MM.1S (cell line): ENCODE measurements at places on chromosomes 3 and 15.

- H3K27me3 ChIP-seq, result no peaks in the 10 kb centered on the region
- no peak overlapping the region for H3K4me3 ChIP-seq
- peak overlapping the region; percentile 8; the same call in 1 of the 2 replicates for H3K27ac ChIP-seq
These were observed 8.0 kb upstream of the ACAP2 start for GRCh38 chr3:195450731-195451229.

GRCh38 chr15:40477642-40478327 lies 7.0 kb downstream of the CHST14 start:
- no peaks in the 10 kb centered on the region for H3K36me3 ChIP-seq
- H3K4me3 ChIP-seq, result no peak overlapping the region

- no peaks in the 10 kb centered on the region for H3K27me3 ChIP-seq
- DNase-seq, result no peak
- no peaks in the 10 kb centered on the region for H3K36me3 ChIP-seq
- H3K27ac ChIP-seq, result no peak overlapping the region
These were observed 327.3 kb downstream of the GBE1 start for GRCh38 chr3:81434161-81434560.

- H3K4me1 ChIP-seq, result no peaks in the 10 kb centered on the region
- H3K27ac ChIP-seq, result no peak overlapping the region
- no peak for DNase-seq
- H3K4me3 ChIP-seq, result no peak overlapping the region
These were observed 515.3 kb downstream of the EPHB1 start for GRCh38 chr3:135310317-135310716.

GRCh38 chr3:192597506-192597905 lies 129.8 kb downstream of the FGF12 start:
- no peak overlapping the region for H3K27ac ChIP-seq
- no peaks in the 10 kb centered on the region for H3K36me3 ChIP-seq
- no peaks in the 10 kb centered on the region for H3K4me1 ChIP-seq
- no peak for DNase-seq
- no peak overlapping the region for H3K4me3 ChIP-seq

DNA sequence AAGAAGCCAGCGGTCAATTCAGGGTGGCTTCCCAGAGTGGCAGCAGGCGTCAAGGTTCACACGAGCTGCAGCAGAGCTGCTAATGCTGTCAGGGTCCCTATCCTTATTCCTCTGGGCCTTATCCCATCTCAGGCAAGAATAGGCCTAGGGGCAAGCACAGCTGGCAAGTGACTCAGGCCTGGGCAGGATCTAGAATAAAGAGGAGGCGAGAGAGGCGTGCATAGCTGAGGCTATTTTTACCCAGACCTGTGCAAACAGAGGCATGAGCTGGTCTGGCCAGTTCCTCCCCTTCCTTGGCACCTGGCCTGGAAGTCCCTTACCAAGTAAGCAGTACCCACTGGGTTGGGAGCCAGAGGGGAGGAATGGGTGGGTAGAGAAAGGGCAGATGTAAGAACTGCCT lies 12.2 kb upstream of the VIPR1 start:
- no peaks in the 10 kb centered on the region; the same call in 1 of the 2 replicates for H3K36me3 ChIP-seq
- peak; percentile 88 for DNase-seq
- no peaks in the 10 kb centered on the region for H3K27me3 ChIP-seq
- H3K27ac ChIP-seq, result peak overlapping the region; percentile 89
- H3K4me3 ChIP-seq, result no peak overlapping the region
- peaks cover 47% of the 10 kb centered on the region for H3K4me1 ChIP-seq

DNA sequence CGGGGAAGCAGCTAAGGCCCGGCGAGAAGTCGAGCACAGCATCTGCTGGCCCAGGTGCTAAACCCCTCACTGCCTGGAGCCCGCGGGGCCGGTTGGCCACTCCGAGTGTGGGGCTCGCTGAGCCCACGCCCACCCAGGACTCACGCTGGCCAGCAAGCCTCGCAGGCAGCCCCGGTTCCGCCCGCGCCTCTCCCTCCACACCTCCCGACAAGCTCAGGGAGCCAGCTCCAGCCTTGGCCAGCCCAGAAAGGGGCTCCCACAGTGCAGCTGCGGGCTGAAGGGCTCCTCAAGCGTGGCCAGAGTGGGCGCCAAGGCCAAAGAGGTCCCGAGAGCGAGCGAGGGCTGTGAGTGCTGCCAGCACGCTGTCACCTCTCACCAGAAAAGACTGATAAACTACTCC lies 8.9 kb upstream of the GABRB3 start:
- no peaks in the 10 kb centered on the region for H3K36me3 ChIP-seq
- no peak for DNase-seq
- no peaks in the 10 kb centered on the region for H3K4me1 ChIP-seq

GRCh38 chr3:71583566-71584393 lies at the start of gene FOXP1:
Gene FOXP1 (minus strand): TSS chr3:71583728. CDS start chr3:71198381, 385,347 bp downstream.
- peak; percentile 52 for DNase-seq
- peak within 1 kb of the TSS; percentile 78 for H3K4me3 ChIP-seq
- H3K4me1 ChIP-seq, result peaks cover 6% of the 10 kb centered on the region
- H3K27ac ChIP-seq, result no peak within 1 kb of the TSS

- H3K4me3 ChIP-seq, result no peak overlapping the region
- H3K4me1 ChIP-seq, result no peaks in the 10 kb centered on the region
- no peaks in the 10 kb centered on the region for H3K27me3 ChIP-seq
- no peak for DNase-seq
- no peaks in the 10 kb centered on the region for H3K36me3 ChIP-seq
- H3K27ac ChIP-seq, result no peak overlapping the region
These were observed 3.6 kb downstream of the OTOL1 start for GRCh38 chr3:161500068-161500796.

GRCh38 chr15:92323525-92323924 lies 70.2 kb upstream of the ST8SIA2 start:
- H3K27ac ChIP-seq, result no peak overlapping the region
- DNase-seq, result no peak
- no peaks in the 10 kb centered on the region for H3K27me3 ChIP-seq
- H3K4me1 ChIP-seq, result no peaks in the 10 kb centered on the region
- H3K4me3 ChIP-seq, result no peak overlapping the region
- no peaks in the 10 kb centered on the region for H3K36me3 ChIP-seq

DNA sequence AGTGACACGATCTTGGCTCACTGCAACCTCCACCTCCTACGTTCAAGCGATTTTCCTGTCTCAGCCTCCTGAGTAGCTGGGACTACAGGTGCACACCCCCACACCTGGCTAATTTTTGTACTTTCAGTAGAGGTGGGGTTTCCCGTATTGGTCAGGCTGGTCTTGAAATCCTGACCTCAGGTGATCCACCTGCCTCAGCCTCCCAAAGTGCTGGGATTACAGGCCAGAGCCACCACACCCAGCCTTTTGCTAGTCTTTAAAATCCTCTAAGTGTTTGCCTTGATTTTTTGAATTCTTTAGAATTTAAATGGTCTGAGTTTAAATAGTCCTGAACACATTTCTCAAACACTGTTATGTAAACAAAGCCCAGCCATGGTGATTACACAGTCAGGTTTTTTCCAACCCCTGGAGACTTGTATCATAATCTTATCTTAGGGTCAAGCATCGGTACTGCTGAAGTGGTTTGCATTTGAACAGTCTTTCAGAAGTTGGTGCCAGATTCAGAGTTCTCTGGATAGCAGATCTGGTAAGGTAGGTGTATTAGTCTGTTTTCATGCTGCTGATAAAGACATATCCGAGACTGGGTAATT lies 28.2 kb upstream of the PIAS1 start:
- no peak overlapping the region for H3K4me3 ChIP-seq
- H3K27me3 ChIP-seq, result no peaks in the 10 kb centered on the region
- H3K27ac ChIP-seq, result no peak overlapping the region
- no peak for DNase-seq

DNA sequence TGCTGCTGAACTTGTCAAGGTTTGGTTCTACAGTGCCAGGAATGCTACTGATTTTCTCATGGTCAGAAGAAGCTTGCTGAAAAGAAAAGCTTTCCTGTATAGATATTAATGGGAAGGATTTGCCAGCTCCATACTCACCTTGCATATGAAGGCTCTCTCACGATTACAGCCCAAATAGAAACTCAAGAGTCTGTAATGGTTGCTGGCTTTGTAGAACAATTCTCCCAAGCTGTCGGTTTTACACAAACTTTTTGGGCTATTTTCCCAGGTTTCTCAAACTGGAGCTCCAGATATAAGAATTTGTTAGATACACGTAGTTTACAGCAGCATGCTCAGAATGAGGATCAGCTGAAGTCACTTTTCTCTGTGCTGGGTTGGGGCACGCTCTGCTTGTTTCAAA lies 30.1 kb upstream of the LRRC3B start:
- no peak for DNase-seq
- H3K27ac ChIP-seq, result no peak overlapping the region
- no peaks in the 10 kb centered on the region for H3K27me3 ChIP-seq
- no peaks in the 10 kb centered on the region for H3K4me1 ChIP-seq
- no peak overlapping the region for H3K4me3 ChIP-seq

DNA sequence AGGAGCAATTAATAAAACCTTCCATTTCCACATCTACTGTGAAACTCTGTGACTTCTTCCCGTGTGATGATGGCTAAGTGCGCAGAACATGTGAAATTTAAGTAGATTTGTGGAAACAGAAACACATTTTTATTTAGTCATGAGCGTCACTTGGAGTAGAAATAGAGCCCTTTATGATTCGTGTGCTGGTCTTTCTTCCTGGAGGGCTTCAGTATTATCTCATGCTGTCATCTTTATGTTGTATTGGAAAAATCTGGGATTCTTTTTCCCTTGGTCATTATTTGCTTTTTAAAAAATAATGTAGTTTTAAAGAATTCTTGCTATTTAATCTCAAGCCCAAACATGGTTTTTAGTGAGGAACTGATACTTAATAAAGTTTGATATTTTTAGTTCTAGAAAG lies 284.0 kb upstream of the CTDSPL start:
- no peak overlapping the region for H3K4me3 ChIP-seq
- no peak for DNase-seq
- no peaks in the 10 kb centered on the region for H3K36me3 ChIP-seq

- no peak overlapping the region for H3K4me3 ChIP-seq
- DNase-seq, result peak; percentile 42
- no peaks in the 10 kb centered on the region for H3K27me3 ChIP-seq
- peak overlapping the region; percentile 98 for H3K27ac ChIP-seq
- H3K36me3 ChIP-seq, result peaks cover 8% of the 10 kb centered on the region
These were observed 8.1 kb downstream of the EDEM1 start for GRCh38 chr3:5195605-5196004.

DNA sequence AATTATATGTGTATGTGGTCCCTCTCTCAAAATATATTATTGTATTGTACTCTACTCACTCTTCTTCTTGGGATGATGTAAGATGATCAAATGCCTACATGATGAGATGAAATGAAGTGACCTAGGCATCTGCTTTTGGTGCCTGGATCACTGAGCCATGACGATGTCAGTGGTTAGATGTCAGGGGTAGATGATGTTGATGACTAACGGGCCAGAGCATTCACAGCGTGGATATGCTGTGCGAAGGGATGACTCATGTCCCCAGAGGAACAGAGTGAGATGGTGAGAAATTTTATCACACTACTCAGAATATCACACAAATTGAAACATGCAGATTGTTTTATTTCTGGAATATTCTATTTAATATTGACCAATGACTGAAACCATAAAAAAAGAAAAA lies 233.9 kb upstream of the CADM2 start:
- no peaks in the 10 kb centered on the region for H3K36me3 ChIP-seq
- no peak overlapping the region for H3K4me3 ChIP-seq

DNA sequence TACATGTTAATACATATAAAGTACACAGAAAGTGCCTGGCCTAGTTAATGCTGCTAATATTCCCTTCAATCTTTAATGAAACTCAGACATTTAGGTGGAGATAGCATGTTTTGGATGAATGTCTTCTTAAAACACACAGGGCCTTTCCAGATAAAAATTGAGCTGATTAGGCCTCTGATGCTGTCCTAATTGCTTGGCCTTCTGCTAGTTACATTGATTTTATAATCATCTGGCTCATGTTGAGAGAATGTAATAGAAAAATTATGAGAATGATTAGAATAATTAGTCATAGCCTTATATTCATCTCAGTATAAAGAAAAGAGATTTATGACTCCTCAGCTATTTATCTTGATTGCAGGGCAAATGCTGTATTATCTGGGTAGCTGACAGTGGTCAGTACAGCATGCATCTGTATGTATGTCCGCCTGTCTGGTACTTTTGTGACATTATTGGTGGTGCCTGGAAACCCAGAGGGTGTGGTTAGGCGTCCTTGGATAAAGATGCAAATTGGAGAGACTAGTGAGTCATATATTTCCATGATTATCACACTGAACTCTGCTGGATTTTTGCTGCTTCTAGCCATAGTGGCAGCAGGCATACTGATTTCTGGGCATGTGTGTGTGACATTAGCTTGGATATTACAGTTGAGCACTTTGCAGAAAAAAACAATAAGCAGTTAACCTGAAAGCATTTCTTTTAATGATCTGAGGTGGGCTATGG lies 120.8 kb downstream of the FEZF2 start:
- no peaks in the 10 kb centered on the region for H3K4me1 ChIP-seq
- no peaks in the 10 kb centered on the region for H3K36me3 ChIP-seq
- no peak overlapping the region for H3K4me3 ChIP-seq
- H3K27me3 ChIP-seq, result no peaks in the 10 kb centered on the region
- no peak overlapping the region for H3K27ac ChIP-seq
- DNase-seq, result no peak

- H3K27ac ChIP-seq, result no peak overlapping the region
- H3K4me3 ChIP-seq, result no peak overlapping the region
- no peaks in the 10 kb centered on the region for H3K4me1 ChIP-seq
- DNase-seq, result no peak
- H3K36me3 ChIP-seq, result no peaks in the 10 kb centered on the region
These were observed 65.9 kb upstream of the THBS1 start for GRCh38 chr15:39514933-39515332.

GRCh38 chr15:62665449-62665848 lies 377.1 kb upstream of the TPM1 start:
- no peak overlapping the region for H3K4me3 ChIP-seq
- no peak overlapping the region for H3K27ac ChIP-seq
- H3K27me3 ChIP-seq, result no peaks in the 10 kb centered on the region

DNA sequence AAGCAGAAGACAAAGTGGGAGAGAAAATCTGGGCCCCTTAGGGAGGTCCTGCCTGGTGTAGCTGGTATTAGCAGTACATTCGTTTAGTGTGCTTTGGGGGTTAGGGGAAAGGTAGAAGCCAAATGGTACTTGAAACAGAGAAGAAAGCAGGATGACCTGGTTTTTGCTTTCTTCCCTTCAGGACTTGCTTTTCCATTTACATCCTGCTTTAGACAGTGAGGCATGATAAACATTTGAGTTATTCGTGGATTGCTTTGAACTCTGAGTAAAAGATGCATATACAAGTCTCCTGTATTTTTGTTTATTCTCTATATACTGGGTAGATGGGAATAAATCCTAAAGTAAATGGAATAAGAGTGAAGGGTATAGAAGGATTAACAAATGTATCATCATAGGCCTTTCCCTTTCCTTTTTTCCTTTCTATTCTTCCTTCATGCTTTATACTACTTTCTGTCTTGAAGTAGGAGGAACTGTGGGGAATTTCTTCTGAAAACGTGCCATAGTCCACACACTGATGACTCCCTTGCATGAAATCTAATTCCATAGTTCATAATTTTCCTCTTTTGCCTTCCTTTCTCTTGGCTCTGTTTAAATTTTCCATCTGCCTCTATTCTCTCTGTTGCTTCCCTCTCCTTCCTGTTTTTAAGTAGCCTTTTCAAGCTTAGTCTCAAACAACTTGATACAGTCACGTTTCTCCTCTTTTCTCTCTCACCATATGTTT lies 139.5 kb upstream of the RBMS3 start:
- H3K4me1 ChIP-seq, result no peaks in the 10 kb centered on the region
- H3K36me3 ChIP-seq, result no peaks in the 10 kb centered on the region
- H3K4me3 ChIP-seq, result no peak overlapping the region
- H3K27me3 ChIP-seq, result no peaks in the 10 kb centered on the region
- no peak for DNase-seq
